Heart left ventricle (tissue), 16 donors: ENCODE measurements at places on chromosomes 13 and 19.

- no peak for DNase-seq
Measured at GRCh38 chr13:48910686-48911085, 65.0 kb upstream of the FNDC3A start.

- no peak for DNase-seq
Measured at GRCh38 chr13:99626461-99627082, 125.3 kb downstream of the TM9SF2 start.

DNA sequence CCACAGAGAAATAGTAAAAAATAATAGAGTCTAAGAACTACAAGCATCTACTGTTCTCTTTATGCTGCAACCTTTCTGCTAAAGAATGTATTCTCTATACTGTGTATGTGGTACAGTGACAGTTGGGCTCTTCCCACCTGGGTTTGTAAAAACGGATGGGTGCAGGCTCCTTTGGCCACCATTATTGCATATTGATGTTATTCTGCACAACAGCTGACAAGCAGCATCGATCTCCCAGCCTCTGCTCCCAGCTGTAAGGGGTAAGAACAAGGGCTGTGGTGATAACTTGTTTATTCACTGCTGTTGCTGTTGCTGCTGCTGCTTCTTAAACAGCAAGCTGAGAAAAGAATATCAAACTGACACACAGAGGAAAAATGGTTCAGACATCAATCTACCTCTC is 56.1 kb downstream of the KCNRG start:
- DNase-seq = no peak

DNA sequence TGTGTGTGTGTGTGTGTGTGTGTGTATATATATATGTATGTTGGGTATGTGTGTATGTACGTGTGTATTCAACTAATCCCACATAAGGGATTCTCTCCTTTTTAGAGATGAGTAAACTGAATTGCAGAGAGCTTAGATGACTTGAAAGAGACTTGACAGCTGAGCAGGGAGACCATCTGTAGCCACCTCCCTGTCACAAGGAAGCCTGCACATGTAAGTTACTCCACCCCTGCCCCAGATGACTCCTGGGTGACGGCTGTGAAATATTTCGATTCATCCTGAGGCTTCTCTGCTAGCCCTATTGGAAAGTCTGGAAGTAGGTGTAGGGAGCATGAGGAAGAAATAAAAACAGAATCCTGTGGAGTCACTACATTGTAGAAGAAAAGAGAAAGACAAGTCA is 480.4 kb downstream of the FOXO1 start:
- no peak for DNase-seq

GRCh38 chr13:110337247-110337646 is 30.2 kb downstream of the COL4A2 start:
- DNase-seq = no peak

GRCh38 chr13:60327511-60327910 is 69.5 kb upstream of the TDRD3 start:
- DNase-seq = no peak

DNA sequence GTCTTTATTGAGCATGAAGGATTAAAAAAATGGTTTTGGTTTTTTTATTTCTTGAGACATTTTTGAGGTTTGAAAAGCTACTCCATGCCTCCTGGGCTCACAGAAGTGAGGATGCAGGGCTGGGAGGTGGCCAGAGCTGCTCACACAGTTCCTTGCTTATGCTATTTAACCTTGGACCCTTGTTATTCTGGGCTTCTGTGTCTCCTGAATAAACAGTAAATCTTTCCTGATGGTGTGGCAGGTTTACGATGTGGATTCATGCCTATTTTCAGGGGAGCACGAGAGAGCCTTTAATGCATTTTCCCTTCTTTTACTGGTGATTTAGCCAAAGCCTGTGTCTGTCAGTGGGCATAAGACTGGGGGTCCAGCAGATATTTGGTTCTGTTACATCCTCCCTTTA is 34.3 kb upstream of the PCDH8 start:
- no peak for DNase-seq

DNA sequence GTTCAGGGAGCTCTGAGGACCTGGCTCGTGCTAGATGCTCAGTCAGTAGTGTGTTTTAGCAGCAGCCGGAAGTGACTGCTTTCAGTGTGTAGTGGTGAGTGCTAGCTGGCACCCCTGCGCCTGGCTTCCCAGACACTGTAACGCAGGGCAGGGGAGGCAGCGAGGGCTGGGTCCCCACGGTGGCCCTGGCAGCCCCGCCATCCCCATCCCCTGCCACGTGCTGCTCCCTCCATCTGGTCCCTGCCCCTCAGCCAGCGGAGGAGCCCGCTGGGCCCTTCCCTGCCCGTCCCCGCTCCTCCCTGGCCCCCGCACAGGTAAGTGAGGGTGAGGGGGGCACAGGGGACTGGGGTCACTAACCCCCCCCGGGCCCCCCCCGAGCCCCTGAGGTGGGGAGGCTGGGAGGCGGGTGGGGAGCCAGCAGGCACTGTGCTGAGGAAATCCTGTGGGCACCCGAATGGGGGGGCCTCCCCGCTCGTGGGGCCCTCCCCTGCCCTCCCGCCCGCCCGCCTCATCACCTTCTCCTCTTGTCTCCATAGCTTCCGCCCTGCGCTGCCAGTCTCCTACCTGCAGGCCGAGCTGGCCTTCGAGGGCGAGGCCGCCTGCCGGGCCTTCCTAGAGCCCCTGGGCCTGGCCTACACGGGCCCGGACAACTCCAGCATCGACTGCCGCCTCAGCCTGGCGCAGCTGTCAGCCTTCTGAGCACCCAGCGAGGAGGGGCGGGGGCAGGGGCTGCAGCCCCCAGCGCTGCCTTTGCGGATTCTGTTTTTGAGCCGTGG is 3.2 kb downstream of the LENG9 start:
- DNase-seq = no peak

- no peak for DNase-seq
Measured at GRCh38 chr19:18308948-18309325, 13.9 kb downstream of the LSM4 start.

DNA sequence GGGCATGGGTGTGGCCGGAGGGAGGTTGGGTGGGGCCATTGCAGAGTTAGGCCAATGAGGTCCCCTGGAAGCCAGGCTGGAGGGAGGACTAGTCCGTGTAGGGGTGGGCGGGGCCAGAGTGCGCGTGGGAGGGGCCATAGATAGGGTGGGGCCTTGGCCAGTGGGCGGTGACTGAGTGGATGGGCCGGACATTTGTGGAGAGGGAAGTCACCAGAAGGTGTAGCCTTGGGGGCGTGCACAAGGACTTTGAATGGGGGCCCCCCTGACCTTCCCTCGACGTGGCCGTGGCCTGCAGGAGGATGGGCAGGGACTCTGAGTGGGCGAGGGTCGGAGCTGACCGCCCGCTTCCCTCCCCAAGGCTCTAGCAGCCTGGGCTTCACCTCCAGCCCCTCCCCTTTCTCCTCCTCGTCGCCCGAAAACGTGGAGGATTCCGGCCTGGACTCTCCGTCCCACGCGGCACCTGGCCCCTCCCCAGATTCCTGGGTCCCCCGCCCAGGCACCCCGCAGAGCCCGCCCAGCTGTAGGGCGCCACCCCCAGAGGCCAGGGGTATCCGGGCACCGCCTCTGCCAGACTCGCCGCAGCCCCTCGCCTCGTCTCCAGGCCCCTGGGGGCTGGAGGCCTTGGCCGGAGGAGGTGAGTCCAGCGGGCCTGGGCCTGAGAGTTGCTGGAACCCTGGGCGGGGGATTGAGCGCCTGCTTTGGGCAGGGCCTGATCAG is 16.5 kb upstream of the B3GNT3 start:
- peak; percentile 52 for DNase-seq

- no peak for DNase-seq
Measured at GRCh38 chr13:48892688-48893075, 83.0 kb upstream of the FNDC3A start.

- no peak for DNase-seq
Measured at GRCh38 chr13:50334944-50335343, 319.7 kb downstream of the KCNRG start.

DNA sequence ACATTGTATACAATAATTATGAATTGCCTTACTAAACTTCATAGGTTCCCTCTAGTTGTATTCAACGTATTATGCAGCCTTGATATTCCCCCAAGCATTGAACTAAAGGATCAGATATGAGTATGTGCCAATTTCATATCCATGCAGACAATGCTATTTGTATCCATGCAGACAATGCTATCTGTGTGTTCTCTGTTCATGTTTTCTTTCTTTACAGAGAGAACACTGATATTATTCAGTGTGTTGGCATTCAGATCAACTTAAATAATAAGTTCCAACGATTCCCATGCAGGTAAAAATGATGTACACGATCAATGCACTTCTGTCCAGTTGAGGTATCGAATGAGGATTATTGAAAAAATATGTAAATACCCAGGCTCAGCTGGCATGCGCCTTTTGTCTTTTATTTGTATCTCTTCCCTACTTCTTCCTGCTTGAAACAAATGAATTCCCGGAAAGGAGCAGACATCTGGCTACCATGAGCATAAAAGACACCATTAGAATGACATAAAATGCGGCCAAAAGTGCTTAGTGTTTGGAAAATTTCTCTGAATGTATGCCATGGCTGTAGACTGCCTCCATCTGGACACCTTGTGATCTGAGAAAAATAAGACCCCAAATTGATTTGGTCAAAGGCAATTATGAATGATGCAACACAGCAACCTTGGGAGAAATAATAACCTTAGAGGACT is 731.5 kb downstream of the SLITRK1 start:
- DNase-seq = no peak

DNA sequence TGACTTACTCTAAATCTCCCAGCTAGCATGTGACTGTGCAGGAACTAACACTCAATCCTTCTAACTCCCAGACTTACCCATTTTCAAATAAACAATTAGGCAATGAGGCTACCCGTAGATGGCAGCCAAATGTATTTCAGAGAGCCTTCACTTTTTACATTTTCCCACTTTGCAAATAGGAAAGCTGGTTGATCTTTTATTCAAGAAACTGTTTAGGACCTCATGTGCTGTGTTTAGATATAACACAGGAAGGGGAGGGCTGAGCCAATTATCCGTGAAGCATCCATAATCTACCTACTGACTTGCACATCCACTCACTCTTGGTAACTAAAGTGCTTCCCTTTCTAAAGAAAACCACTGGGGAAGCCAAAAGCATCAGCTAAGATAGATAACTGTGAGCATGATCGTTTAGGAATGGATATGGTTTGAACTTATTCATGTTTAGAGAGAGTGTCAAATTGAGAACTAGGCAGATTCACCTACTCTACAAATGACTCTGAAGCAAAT is 33.4 kb downstream of the MBNL2 start:
- DNase-seq = no peak

GRCh38 chr13:113774177-113775107 is 15.4 kb downstream of the TMEM255B start:
- no peak for DNase-seq

DNA sequence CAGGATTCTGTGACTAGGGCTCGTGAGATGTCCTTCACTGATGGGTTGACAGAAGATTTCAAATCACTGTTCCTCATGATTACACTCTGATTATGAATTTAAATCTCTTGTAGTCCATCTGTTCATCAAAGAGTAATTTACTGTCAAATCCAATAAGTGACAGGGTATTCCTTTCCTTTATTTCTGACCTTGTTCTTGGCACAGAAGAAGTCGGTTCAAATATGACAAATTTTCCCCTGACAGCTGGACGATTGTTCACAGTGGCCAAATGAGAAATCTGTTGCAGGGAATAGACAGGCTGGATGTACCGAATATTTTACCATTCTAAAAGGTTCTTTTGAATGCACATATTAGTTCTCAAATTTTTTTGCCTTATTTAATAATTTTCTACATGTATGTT is 767.3 kb upstream of the GPC6 start:
- no peak for DNase-seq

- DNase-seq = no peak
Measured at GRCh38 chr13:110873639-110874507, 41.0 kb downstream of the ANKRD10 start.

GRCh38 chr19:10505583-10506229 is 2.5 kb upstream of the KEAP1 start:
- DNase-seq = peak; percentile 73

DNA sequence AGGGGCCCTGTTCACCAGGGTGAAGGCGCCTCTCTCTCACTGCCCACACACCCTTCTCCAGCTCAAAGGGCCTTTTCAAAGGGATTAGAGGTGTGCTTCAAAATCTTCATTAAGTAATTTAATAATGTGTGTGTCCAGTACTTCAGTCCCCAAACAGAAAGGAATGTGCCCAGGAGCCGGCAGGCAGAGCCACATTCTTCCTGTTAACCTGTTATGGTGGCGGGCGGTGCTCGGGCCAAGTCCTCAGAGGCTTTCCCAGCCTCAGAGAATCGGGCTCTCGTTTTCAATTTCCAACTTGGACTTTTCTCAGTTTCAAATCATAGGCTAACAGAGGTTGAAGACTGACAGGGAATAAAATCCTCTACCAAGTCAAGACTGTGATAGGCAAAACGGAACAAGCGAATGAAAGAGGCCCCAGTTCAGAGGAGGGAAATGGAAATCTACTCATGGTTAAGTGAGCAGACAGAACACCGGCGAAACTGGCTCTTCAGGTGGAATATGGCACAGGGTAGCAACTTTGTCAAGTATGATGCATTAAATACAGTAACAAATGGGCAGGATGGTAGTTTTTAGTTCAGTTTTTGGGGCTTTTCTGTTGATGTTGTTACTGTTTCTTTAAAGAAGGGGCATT is 68.6 kb downstream of the FOXO1 start:
- peak; percentile 47 for DNase-seq

- no peak for DNase-seq
Measured at GRCh38 chr13:113942591-113943103, 31.2 kb downstream of the C13orf46 start.

DNA sequence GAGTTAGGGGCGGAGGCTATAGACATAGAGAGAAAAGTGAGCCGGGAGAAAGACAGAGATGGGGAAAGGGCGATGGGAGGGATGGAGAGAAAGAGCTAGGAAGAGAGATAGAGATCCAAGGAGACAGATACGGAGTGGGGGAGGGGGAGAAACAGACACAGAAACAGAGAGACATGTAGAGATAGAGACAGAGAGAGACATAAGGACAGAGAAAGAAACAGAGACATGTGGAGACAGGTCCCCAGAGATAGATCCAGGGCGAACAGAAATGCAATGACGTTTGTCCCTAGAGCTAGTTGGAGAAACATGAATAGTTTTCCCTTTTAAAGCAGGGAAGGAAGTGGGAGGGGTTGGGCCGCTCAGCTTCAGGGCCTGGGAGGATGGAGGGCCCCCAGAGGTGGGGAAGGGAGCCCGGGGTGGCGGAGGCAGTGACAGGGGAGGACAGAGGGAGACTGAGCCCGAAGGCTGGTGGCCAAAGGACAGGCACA is 4.6 kb downstream of the PPP1R14A start:
- DNase-seq = peak; percentile 89

DNA sequence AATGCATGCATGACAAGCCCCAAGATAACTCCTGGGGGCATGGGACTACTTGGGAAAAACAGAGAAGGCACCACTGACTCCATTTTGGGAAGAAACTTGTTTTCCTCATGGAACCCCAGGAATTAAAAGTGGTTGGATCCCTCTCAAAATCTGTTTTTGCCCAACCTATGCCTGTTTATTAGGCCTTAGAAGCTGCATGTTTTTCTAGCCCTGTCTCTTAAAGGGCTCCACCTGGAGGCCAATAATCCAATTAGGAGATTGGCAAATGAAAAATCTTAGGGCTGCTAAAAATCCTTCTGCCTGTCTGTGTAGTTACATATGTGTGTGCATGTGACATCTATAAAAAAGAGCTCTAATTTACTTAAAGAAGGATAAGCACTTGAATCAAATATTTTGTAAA is 26.9 kb downstream of the MED4 start:
- no peak for DNase-seq

GRCh38 chr19:48806518-48806817 is 4.4 kb downstream of the BCAT2 start:
- DNase-seq = no peak
